ENCODE measurements at places on chromosomes 1 and 21.

DNA sequence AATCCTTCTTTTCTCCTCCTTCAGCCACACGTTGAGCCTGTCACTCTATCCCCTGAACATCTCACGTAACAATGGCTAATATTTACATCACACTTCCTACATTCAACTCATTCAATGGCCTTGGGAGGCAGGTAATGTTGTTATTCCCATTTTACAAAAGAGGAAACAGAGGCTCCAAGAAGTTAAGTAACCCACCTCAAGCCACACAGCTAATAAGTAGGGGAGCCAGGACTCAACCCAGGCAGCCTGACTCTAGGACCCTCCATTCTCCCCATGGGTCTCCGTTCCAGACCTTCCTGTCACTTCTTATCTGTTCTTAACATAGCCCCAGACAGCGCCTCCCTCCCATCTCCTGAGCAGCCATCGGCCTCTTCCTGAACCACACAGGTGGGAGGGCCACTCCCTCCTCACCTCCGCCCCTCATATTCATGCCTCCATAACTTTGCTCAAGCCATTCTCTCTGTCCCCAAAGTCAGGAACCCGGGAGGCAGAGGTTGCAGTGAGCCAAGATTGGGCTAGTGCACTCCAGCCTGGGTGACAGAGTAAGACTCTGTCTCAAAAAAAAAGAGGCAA is 2.2 kb downstream of the PADI4 start:
- DNase-seq: no peak

GRCh38 chr1:107196973-107197562 is 56.2 kb downstream of the NTNG1 start:
- peak; percentile 64 for DNase-seq

GRCh38 chr1:244012202-244012601 is 38.9 kb upstream of the ZBTB18 start:
- DNase-seq: no peak

DNA sequence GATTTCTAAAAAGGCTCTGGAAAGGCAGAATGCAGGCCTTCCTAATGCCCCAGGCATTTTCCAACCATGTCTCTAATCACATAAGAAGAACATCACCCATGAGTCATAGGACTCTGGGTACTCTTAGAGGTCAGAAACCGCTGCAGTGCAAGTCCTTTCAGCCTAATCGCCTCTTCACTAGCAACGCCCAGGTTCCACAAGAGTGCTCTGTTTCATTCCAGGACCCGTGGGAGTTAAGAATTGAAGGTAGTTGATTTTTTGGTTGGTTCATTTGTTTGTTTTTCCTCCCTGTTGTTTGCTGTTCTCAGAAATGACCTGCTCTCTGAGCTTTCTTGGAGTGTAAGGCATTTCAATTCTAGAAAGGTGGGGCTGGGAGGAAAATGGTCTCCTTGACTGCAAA is 123.2 kb downstream of the NR5A2 start:
- DNase-seq: no peak

DNA sequence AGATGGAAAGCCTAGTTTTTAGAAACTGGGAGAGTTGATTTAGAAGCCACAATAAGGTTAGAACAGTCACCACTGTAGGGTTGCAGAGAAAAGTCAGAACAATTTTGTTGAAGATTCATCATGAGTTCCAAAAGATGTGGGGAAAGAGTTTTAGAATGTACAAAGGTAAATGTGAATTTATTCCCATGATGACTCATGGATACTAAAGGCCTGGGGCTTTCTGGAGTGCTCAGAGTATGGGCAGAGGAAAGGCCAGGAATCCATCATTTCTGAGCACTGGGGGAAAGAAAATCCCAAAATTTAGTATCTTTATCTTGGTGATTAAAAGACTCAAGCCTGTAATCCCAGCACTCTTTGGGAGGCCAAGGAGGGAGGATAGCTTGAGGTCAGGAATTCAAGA is 17.8 kb downstream of the YBX1 start:
- DNase-seq: no peak

GRCh38 chr1:20344738-20345137 is 54.1 kb downstream of the VWA5B1 start:
- DNase-seq: no peak

- DNase-seq: no peak
Measured at GRCh38 chr1:151991663-151992302, 1.9 kb downstream of the S100A10 start.

- DNase-seq: no peak
Measured at GRCh38 chr21:41537356-41537755, 29.4 kb upstream of the TMPRSS2 start.

DNA sequence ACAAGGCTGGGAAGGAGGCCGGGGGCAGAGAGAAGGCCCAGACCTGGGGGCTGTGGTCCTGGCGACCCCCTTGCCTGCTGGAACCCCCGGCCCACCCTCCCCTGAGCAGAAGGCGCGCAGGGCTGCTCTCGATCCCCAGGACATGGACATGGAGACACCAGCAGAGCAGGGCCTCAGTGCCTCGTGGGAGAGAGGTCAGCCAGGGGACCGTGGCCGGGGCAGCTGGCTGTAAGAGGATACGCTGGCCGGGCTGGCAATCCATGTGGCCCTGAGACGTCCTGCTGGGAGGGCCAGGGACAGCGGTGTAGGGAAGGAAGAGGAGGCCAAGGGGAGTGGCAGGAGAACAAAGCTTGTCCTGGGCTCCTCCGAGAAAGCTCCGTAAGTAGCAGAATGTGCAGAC is 132.2 kb downstream of the CASZ1 start:
- no peak for DNase-seq

GRCh38 chr1:42221456-42221855 is 56.9 kb upstream of the GUCA2A start:
- no peak for DNase-seq

DNA sequence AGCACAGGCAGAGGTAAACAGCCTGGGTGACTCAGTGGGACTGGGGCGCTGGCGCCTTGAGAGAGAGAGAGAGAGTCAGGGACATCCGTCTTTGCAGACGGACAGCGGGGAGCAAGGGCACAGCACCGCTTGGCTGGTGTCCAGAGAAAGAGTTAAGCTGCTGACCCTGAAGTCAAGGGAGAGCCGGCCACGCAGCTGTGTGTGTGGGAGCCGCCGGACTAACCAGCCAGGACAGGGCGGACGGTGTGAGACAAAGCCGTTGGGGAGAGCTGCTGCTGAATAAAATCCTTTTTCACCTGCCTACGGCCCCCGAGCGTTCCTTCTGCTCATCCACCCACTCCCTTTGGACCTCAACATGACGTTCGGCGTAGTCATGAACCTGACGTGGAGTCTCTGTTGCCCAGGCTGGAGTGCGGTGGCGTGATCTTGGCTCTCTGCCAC is 14.5 kb downstream of the CFAP74 start:
- no peak for DNase-seq

- DNase-seq: no peak
Measured at GRCh38 chr1:235050911-235051360, 77.7 kb downstream of the TOMM20 start.

GRCh38 chr1:157117527-157118057 is 18.0 kb upstream of the ETV3L start:
- peak; percentile 38 for DNase-seq

DNA sequence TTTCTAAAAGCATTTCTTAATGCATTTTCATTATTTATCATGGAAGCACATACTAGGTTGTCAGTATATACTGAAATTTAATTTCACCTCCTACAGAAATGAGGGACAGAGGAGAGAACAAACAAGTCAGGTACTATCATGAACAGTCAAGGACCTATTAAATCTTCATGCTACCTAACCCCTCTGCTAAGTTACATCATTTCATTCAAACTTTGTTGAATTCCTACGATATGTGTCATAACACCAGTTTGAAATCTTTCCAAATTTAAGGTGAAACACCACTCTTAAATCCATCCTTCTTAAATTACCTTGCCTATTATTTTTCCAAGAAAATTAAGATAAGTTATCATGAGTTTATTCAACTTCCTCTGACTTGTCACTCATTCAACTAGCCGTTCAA is 78.9 kb downstream of the DENND1B start:
- DNase-seq: no peak

- DNase-seq: no peak
Measured at GRCh38 chr1:31790140-31790539, 25.7 kb downstream of the SPOCD1 start.

GRCh38 chr1:93440272-93440671 is 7.6 kb upstream of the FNBP1L start:
- DNase-seq: no peak

DNA sequence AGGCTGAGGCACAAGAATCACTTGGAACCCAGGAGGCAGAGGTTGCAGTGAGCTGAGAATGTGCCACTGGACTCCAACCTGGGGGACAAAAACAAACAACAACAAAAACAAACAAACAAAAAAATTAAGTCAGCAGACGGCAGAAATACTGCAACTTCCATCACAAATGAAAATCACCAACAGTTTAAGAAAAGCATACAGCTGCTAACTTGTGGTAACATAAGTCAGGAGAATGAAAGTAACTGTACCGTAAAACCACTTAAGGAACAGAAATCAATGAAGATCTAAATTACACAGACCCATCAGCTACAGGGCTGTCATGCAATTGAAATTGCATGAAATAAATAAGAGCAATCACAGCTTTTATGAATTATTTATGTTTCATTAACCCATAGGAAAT is 25.0 kb downstream of the MCOLN2 start:
- DNase-seq: no peak

- DNase-seq: no peak
Measured at GRCh38 chr1:180643693-180644092, 11.9 kb downstream of the XPR1 start.

DNA sequence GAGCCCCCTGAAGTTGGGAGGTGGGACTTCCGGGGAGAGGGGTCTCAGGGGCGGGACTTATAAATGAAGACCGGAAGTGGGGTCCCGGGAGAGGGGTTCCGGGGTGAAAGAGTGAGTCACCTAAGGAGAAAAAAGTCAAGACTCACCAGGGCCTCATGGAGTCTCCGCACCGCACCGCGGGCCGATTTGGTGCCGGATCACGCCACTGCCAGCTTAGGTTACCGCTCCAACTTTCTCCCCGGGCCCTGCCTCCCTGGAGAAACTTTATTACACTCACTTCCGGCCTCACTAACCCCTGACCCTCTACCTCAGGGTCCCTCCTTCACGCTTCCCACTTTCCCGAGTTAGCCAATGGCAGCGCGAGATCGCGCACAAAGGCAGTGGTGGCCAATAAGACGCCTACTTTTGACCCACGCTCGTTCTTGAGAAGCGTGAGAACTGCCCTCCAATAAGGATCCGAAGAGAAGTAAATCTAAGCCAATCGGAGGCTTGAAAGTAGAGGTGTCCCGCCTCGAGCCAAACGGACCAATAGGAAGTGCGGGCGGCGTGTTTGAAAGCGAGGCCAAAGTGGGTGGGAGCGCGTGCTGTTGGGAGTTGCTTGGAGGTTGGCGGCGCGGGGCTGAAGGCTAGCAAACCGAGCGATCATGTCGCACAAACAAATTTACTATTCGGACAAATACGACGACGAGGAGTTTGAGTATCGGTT is at the start of gene CKS1B:
CKS1B (plus strand) TSS at position 580 of the 706 bp plus-strand sequence; CDS start at position 645, 65 bp downstream.
- peak; percentile 96 for DNase-seq

GRCh38 chr1:32464716-32465577 is at the start of gene ZBTB8B:
ZBTB8B (plus strand) TSS chr1:32465072; CDS start chr1:32470625, 5,553 bp downstream.
- peak; percentile 15 for DNase-seq

DNA sequence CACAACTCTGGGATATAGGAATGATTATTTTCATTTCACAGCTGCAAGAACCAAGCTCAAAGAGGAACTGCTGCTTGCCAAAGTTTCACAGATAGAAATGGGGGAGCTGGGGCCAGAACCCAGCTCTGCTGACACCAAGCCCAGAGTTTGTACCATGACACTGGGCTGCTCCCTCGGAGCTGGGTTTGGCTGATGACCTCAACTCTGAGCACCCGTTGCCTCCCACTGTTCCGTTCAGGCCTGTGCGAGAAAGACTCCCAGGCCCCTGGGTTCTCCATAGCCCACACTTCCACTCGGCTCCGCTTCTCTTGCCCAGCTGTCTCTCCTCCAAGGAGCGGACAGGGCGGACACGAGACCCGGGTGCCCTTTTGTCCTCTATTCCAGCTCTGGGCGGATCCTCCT is 55.2 kb downstream of the NGF start:
- no peak for DNase-seq

- no peak for DNase-seq
Measured at GRCh38 chr21:16069178-16070112, 339.7 kb downstream of the USP25 start.

- DNase-seq: no peak
Measured at GRCh38 chr1:115656461-115657077, 14.8 kb downstream of the VANGL1 start.

DNA sequence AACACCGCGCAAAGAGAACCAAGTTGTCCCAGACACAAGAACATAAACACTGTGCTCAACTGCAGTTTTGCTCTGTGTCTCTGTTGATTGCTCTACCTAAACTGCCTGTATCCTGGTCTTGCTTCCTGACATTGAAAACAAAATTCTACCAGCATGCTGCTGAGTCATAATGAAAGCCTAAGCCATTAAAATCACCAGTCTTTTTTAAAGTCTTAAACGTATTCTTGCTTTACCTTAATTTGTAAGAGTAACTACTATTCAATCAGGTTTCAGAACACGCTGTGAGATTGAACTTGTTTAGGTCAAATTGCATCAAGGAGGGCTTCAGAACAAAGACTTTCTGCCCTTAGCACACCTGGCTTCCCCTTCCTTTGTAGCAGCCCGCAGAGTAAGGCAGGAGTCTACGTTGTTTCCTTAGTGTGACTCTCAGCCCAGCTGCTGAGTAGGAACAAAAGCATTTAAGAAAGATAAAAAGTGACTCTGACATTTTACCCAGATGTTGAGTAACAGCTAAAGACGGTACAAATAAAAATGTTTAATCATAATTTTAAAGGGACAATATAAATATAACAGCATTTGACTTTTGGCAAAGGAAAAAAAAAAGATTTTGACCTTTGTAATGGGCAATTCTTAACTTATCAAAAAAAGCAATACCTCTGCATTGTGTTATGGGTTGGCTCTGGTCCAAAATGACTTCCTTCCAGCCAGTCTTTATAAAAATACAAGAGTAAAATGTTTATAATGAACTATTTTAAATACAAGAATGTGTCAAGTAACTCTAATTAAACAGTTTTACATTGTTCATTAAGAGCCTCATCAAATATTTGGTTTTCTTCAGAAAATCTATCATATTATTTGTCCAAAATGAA is 186.9 kb upstream of the ADGRL4 start:
- DNase-seq: no peak

DNA sequence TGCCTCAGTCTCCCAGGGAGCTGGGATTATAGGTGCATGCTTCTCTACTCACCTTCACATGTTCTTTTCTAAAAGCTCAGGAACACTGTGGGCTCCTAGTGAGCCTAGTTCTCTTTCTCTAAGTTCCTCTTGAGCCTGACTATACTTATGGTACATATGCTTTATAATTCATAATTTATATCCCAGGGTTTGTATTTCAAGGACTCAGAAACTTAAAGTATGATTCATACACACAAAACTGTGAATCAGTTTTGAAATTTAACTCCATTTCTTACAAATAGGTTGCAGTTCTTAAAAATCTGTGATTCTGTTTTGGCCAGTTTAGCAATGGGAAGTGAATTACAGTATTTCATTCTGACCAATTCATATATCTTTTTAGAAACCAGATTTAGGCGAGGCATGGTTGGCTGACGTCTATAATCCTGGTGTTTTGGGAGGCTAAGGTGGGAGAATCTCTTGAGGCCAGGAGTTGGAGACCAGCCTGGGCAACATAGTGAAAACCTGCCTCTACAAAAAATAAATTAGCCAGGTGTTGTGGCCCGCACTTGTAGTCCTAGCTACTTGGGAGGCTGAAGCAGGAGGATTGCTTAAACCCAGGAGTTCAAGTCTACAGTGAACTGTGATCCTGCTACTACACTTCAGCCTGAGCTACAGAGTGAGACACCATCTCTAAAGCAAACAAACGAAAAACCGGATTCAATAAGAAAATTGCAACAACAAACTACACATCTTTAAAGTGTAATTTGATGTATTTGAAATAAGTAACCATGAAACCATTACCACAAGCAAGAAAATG is 15.6 kb downstream of the RASAL2 start:
- no peak for DNase-seq

- DNase-seq: no peak
Measured at GRCh38 chr1:154556422-154556821, 2.0 kb downstream of the UBE2Q1 start.
